ENCODE measurements at places on chromosomes 5 and 9.

DNA sequence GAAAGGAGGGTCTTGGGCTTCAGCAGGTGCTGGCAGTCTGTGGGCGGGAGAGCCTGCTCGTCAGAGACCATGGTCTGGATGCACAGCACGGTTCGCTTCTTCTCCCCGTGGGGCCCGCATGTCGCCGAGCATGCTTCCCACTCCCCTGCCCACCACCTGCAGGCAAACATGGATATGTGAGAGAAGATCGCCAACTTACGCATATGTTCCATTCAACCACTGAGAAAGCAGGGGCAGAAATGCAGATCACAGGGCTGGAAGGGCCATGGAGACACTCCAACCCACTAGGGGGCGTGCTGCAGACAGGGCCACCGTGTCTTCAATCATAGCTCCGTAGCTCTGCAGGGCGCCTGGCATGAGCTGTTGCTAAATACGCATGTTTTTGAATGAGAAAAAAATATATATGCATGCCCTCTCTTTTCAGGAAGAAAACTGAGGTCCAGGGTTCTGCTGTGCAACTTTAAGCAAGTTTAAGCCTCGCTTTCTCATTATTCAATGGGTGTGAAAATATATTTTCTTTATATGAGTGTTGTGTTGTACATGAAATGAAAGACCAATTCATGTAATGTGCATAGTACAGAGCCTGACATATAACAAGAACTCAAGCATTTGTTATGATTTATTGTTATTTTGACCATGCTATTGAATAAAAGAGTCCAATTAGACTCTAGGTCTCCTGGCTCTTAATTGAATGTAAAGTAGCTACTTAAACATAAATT is 148.0 kb downstream of the TARS1 start:
- DNase-seq: peak; percentile 13

DNA sequence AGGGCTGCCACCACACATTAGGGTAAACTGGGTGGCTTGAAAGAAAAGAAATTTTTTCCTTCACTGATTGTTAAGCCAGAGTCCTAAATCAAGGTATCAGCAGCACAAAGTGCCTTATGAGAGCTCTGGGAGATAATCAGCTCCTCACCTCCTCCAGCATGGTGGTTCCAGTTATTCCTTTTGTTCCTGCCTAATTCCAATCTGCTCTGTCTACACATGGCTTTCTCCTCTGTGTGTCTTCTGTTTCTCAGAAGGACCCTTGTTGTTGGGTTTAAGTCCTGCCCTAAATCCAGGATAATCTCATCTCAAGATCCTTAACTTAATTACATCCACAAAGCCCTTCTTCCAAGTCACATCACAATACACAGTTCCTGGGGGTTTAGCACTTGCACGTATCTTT is 1352.0 kb upstream of the CDH9 start:
- no peak for DNase-seq

DNA sequence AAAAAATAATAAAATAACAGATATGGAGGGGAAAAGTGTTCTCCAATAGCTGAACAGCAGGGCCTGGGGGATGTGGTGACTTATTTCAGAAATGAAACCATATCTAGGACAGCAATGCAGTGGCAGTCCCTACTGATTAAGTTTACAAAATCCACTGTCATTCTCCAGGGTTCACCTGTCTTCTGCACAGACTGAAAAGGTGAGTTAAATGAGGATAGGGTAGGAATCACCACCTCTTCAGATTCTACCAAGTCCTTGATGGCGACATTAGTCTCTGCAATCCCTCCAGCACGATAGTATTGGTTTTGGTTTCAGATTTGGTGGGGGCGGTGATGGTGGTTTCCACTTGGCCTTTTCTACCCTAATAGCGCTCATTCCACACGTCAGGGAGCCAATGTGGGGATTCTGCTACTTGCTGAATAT is 32.3 kb upstream of the NPM1 start:
- peak; percentile 44 for DNase-seq

DNA sequence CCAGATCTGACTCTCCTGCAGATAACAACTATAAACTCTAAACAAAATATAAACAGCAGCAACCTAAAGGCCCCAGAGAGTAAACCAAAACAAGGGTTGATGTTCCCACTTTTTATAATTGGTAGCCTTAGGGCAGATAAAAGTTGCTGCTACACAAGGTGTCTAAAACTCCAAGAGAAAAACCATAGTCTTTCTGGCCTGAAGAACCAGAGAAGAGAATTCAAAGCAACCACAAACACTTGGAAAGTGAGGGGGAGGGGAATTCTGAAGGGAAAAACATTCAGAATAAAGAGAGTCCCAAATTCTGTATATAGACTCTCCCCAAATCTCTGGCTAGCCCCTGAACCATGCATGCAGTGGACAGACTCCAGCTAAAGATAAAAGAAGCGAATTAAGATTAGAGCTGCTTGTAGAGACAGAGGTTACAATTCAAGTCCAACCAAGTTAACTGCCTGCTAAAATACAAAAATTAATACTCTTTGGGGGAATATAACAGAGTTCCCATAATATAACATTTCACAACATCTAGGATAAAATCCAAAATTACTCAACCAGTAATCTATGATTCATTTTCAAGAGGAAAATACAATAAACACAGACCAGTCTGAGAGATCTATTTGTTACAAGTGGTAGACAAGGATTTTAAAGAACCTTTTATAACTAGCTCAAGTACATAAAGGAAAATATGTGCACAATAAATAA is 37.5 kb upstream of the RGMB start:
- no peak for DNase-seq

DNA sequence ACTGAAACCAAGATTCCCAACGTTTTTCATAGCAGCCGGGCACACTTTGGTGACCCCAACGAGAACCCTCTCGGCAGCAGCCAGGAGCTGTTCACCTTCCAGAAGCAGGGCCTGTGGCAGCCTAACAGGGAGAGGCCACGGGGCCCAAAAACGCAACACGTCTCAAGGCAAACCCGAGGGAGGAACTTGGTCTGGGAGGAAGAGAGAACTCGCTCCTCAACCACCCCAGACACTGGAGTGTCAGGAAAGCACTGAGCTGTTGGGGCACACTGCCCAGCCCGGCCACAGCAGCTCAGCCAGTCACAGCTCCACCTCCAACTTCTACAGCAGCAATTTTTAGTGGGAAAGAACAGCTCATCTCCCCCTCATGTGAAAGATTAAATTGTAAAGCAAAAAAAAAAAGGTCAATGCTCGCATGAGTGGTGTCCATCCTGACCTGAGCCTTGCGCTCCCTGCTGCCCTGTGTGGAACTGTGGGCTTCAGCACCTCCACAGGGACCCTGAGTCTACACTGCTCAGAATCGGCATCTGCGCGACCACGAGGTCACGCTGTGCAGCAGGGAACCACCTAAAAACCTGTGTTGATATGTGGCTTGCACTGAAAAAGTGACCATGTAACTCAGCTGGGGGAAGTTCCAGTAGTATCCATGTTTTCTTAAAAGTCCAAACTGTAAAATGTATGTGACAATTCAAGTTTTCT is 55.0 kb downstream of the IPPK start:
- DNase-seq: no peak

DNA sequence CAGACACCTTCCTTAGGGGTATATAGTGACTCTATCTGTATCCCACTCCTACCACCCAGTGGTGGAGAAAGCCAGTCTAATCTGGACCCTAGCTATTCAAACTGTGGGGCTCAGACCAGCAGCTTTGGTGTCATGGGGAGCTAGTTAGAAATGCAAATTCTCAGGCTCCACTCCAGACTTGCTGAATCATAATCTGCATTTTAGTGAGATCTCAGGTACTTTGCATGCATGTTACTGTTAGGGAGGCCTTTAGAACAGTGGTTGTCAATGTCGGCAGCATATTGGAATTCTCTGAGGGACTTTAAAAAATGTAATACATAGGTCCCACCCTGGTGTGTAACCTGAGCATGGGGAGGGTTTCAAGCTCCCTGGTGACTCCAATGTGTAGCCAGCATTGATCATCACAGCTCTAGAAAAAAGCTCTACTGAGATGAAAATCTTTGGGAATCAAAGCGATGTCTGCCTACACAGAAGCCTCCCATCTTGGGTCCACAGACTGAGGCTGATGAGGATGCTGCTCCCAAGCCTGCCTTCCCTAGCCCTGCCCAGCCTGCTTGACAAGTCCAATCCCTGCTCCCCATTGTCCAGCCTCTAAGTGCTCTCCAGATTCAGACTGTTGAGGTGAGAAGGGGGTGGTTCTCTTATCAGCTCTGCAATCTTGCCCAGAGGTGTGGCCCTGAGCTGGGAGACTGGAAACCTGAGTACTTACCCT is 11.9 kb upstream of the GM2A start:
- no peak for DNase-seq

- DNase-seq: no peak
Measured at GRCh38 chr9:134773842-134774241, 106.8 kb upstream of the FCN2 start.

DNA sequence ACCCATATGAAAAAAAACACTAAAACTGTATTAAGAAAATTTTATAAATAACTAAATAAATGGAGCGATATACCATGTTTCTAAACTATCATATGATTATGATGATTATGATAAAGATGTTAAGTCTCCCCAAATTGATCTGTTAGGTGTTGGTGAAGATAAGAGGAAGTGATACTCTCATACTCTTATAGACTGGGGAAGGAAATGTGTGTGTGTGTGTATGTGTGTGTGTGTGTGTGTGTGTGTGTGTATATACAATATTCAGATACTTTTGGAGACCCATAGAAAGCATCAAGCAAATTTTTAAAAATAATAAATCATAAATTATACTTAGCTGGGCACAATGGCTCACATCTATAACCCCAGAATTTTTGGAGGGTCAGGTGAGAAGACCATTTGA is 62.9 kb downstream of the TMEM232 start:
- DNase-seq: peak; percentile 0

GRCh38 chr5:10324518-10325370 is 17.0 kb upstream of the CMBL start:
- DNase-seq: no peak

DNA sequence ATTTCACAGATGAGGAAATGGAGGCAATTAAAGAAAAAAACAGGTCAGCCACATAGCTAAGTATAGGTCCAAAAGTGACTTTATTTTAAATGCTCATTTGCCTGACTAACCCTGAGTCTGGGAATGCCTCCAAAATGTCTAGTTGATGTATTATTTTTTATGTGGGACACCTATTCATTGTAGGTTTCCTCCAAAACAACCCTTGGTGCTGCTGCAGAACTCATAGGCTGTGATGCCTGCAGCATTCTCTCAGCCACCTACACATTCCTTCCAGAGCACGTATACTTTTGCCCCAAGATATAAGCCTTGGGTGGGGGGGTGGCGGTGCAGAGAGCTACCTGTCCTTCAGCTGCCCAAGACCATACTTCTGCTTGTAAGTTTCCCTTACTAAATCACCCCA is 77.4 kb downstream of the MSX2 start:
- no peak for DNase-seq

DNA sequence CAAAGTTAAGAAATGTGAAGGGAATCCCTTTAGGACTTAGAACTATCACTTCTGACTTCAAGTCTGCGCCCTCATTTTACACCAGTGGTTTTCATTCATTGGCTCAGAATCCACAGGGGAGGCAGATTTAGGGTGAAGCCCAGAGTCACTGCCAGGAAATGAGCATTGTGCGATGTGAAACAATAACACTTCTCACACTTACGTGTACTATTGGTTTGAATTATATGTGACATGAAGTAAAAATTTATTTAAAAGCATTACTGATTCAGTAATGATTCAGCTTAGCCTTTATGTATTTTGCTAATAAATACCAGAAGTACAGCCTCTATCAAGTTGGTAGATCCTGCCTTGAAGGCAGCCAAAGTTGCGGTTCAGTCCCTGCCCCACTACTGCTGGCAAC is 98.6 kb downstream of the PAM start:
- DNase-seq: no peak

DNA sequence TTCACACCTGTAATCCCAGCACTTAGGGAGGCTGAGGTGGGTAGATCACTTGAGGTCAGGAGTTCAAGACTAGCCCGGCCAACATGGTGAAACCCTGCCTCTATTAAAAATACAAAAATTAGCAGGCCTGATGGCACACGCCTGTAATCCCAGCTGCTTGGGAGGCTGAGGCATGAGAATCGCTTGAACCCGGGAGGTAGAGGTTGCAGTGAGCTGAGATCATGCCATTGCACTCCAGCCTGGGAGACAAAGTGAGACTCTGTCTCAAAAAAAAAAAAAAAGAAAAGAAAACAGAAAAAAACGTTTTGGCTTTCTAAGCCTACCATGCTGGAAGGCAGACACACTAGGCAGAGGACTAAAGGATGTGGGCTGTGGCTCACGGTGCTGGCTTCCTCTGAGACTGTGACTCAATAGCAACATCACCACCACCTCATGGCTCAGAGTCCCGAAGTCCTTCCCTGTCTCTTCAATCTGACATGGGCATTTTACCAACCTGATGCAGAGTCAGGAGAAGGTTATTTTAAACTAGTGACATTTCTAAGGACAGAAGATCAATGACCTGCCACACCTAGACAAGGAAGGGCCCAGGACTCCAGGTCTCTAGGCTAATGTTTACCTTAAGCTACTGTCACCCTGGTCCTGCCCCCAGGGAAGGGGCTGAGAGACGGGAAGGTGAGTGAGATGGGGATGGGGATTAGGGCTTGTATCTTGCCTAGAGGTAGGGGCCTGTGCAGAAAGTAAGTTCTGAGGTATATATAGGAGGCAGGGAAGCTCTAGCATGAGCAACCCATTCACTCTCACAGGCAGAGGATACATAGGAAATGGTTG is 3.7 kb downstream of the ECSCR start:
- DNase-seq: no peak

DNA sequence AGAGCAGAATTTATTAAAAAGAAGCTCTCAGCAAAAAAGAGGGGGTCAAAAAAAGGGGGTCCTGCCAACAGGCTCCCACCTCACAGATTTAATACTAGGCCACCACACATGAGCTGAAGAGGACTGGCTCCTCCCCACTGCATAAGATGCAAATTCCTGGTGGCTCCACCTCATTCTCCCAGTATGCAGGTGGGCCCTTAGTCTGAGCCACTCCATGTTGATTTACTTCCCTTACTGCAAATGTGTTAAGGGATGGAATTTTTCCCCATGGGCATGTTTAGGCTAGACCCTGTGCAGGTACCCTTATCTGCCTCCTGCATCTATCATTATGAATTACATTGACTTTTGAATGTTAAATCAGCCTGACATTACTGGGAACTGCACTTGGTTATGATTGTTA is 82.9 kb downstream of the ISOC1 start:
- DNase-seq: no peak

- no peak for DNase-seq
Measured at GRCh38 chr5:122141751-122142150, 12.4 kb downstream of the ZNF474 start.

- DNase-seq: peak; percentile 43
Measured at GRCh38 chr5:170603578-170604565, 100.1 kb downstream of the KCNIP1 start.

GRCh38 chr5:159091596-159092331 is 8.0 kb downstream of the EBF1 start:
- DNase-seq: no peak

DNA sequence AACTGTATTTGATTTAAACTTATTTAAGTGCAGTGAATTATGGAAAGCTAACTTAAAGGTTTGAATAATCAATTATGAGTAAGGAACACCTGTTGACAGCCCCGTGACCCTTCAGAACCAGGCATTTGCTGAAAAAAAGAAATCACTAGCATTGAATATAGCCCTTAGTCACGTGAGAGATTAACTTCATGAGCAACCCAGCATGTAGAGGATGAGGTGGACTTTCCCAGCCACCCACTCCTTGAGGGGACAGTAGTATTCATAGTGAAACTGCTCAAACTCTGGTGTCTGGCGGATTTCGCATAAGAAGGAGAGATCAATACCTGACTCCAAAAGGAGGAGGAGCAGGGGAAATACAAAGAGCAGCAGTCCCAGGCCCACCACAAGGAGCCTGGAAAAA is 184.8 kb upstream of the RASEF start:
- DNase-seq: no peak

GRCh38 chr5:171745602-171746001 is 40.0 kb upstream of the SMIM23 start:
- DNase-seq: no peak

Data from GM19239 (cell line).